ENCODE measurements at places on chromosomes 1 and 21.

- peak; percentile 37 for DNase-seq
These were observed 9.0 kb upstream of the FAM131C start for GRCh38 chr1:16082283-16083038.

DNA sequence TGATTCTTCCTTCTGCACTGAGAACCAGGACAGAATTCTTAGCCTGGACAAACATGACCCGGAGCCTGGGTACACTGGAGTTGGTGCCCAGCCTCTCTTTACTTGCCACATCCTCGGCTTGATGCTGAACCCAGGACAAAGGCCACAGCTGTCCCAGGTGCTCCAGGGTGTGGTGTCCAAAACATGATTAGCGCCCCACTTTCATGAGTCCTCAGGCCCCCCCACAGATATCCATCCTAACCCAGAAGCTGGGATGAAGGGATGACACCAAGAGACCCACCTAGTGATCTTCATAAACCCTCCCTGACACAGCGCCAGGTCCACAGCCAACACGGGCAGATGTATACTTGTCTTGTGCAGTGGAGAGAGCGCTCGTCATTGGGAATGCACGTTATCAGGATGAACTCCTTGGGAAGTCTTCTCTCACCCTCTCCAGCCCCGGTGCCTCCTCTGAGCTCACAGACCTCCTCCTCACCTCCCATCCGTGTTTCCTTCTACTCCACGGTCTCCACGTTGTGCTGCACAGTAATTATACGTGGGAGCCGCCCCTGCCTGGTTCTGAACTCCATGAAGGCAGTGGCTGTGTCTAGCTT is 3.6 kb downstream of the ABCA4 start:
- no peak for DNase-seq

DNA sequence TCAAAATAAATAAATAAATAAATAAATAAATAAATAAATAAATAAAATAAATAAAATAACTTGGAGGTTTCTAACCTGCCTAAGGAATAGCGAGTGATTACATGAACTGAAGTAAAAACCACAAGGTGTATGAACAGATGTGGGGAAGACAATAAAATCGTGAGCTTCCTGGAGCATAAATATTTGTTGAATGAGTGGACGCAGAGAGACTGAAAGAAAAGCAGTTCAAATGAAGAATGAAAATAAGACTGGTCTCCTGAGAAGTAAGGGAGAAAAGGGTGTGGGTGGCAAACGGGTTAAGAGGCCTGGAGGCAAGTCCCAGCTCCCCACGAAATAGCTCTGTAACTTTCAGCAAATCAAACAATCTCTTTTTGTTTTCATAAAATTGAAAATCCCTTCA is 33.6 kb downstream of the CHML start:
- no peak for DNase-seq

DNA sequence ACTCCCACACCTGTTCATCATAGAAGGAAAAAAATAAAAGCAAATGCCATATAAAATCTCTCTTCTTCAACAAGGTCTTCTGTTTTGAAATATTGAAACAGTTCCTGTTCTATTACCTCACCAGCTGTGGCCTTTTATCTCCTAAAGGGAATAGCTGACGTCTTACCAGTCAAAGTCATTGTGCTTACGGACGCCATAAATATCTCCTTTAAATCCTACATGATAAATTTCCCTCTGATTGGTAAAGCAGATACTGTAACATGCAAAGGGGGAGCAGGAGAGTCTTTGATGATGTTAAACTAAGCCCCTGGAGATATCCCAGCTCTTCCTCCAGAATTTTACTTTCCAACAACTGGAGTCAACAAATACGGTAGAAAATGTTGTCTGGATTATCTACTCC is 168.4 kb downstream of the ZC3H11B start:
- no peak for DNase-seq

DNA sequence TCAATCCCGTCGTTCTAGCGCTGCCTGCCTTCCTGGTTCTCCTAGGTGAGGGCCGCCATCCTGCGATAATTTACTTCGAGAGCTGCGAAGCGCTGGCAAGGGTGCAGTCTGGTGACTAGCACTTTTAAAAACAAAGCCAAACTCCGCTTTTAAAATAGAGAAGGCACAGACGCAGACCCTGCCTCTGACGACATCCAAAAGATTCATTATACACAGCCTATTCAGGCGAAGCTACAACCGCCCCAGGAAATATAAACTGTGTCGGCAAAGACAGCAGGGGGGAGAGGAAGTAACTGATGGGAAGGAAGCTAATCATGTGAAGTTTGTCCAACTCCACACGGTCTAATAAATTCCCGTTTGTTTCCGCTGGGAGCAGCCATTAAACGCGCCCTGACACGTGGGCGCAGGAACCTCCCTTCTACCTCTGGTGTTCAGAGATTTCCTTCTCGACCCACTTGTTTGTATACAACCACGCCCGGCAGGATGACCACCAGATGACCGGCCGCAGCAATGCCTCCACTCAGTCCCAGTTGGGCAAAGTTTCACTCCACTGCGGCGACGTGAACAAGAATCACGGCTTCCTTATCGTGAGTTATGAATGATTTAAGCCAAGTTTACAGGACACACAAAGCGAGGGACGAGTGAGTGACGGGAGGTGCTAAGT is 1.3 kb downstream of the GNG12 start:
- DNase-seq: peak; percentile 84

GRCh38 chr1:4726620-4727341 is 72.4 kb downstream of the AJAP1 start:
- DNase-seq: no peak

GRCh38 chr1:77639557-77640069 is 42.8 kb downstream of the ZZZ3 start:
- DNase-seq: no peak

DNA sequence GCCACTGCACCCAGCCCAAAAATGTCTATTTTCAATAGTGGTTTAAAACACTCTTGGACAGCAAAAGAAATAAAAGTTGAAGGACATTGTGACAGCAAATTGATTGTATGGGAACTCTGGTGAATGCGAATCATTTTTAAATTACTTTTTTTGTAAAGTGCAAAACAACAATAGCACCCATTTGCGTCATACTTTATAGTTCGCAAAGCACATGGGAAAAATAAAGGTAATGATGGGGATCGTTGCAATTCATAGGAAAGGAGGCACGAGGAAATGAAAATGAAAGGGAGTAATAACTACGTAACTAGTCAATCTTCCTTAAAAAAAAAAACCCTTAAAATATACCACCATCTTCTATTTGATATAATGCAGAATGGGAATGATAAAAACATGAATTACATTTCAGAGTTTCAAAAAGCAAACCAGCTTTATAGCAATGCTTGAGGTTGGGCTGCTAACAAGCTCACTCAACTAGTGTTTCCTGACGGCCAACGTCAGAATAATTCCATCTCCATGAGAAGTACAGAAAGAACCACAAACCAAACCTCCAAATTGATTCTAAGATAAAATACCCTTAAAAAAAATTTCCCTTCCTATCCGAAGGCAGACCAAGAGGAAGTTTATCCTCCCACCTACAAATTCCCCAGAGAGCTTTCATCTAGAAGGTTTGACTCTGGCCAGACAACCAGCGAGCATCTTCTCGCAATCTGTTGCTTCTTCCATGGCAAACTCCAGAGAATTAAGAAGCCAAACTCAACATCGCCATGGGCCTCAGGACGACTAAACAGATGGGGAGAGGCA is at the start of gene EDARADD:
Gene EDARADD, plus strand, starts transcription at position 606 of the 801 bp plus-strand sequence. Its CDS starts 159 bp downstream, at position 765.
- DNase-seq: no peak

DNA sequence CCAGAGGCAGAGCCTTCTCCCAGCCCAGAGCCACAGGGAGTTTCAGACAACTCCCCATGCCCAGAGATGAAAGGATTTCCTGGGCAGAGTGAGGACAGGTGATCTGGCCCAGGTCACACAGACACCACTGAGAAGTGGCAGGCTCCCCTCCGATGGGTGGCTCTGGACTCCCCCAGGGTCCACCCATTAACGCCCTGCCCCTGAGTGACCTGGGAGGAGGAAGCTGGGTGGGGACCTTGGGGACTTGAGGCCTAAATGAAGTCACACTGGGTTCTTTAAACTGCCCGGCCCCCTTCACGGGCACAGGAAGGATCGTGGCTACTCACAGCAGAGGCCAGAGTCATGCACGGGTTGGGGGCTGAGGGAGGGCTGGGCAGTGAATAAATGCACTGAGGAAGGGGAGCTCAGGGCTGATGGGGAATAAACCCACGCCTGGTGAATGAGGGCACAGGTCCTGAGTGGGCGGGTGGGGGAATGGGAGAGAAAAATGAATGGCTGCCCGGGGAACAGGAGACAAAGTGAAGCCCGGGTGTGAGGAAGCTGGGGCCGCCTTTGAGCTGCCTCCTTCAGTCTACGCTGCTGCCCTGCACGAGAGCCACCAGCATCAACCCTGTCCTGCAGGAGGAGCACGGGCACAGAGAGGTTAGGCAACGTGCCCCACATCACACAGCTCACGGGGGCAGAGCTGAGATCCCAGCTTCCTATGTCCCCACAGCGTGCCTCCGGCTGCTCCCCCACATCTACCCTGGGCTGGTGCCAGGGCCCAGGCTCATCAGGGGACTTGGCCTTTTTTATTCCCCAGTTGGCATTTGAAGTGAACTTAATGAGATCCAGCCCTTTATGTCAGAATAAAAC is 404.3 kb downstream of the MATN1 start:
- DNase-seq: no peak

DNA sequence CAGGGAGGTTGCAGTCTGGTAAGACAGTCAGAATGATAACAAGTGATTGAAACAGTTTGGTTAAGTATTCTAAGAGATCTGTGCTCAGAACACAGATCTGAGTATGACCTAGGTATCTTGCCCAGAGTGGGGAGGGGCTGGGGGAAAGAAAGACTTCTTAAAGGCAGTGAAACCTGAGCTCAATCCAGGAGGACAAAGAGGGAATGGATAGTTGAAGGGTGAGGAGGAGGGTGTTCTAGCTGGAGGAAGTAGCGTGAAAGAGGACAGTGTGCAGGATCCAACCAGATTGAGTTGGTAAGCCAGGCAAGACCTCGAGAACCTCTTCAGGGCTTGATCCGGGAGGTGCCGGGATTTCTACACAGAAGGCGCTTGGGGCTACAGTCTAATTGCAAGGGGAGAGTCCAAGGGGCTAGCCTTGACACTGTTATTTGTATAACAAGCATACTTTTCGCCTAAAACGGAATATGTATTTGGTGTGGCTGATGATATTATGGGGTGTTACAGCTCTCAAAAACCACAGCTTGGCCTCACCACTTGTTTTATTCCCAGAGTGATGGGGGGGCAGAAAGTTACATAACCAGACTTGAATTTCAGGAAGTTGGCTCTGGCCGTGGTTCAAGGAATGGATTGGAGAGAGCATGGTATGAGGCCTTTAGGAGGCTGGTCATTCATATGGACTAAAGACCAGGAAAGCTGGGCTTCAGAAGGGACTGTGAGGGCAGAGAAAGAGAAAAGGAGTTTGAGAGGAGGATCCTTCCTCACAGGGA is 19.1 kb downstream of the RCSD1 start:
- no peak for DNase-seq

- DNase-seq: peak; percentile 75
These were observed 7.4 kb downstream of the LHX9 start for GRCh38 chr1:197924516-197925123.

GRCh38 chr1:170370087-170370486 is 161.9 kb upstream of the GORAB start:
- DNase-seq: no peak

- peak; percentile 89 for DNase-seq
These were observed 2.1 kb downstream of the ADGRL2 start for GRCh38 chr1:81802707-81803430.

DNA sequence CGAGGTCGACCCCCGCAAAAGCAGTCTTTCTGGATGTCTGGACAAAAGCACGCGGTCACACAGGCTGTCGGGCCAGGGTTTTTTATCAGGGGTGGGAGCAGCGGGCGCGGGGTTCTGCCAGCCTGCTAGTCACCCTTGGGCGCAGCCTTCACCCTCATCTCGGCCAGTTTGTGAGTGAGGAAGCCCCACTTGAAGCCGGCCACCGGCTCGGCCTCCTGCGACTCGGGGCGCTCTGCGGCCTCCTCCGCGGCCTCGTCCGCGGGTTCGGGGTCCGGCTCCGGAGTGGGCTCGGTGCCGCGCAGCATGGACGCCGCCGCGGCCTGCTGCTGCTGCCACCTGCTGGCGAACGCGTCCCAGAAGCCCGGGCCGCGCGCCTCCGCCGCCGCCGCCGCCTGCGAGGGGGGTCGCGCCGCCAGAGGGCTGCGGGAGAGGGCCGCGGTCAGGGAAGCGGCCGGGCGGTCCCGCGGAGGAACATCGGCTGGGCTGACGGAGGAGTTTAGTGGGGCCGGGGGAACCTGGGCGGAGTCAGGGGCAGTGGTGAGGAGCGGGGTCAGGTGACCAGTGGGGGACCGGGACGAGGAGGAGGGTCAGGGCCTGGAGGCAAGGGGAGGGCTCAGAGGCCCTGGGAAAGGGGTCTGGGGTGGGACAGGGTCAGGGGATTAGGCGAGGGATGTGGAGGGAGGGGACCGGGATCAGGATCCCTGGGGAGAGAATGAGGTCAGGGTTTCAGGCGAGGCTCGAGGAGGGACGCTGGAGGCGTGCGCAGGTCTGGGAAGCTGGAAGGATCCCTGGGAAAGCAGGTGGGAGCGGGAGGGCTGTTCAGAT is 4.5 kb downstream of the C1orf232 start:
- peak; percentile 69 for DNase-seq

DNA sequence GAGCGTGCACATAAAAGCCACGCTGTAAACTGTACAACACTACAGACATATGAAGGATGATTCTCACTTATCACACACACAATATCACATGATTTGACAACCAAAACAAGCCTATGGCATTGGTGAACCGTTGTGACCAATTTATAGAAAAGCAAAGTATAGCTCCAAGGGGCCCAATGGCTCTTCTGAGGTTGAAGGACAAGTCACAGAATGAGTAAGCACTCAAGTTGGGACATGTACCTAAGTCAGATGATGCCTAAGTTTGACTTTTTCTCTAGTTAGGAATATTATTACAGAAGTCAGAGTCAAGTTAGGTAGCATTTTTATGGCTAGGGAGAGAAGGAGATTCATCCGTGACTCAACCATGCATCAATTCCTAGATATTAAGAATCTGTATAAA is 45.7 kb downstream of the PLPP3 start:
- DNase-seq: no peak

DNA sequence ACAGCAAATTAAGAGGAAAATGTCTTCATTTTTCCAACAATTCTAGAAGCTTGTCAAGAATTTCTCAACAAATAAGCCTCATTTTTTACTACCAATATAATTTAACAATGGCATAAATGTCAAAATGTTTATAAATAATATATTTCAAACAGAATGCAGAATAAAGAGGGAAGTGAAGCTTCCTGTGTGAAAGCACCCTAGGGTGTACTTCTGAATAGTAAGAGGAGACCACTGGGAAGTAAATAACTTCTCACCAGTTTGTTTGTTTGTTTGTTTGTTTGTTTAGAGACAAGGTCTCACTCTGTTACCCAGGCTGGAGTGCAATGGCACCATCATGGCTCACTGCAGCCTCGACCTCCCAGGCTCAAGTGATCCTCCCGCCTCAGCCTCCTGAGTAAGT is 244.3 kb downstream of the SLC45A1 start:
- no peak for DNase-seq

GRCh38 chr1:38071312-38072256 is 25.0 kb upstream of the POU3F1 start:
- DNase-seq: peak; percentile 26
